Stimulated activated naive CD8-positive, alpha-beta T cell treated with anti-CD3 and anti-CD28 coated beads, Interleukin-15, amount 100 ng/mL, for 72 hours (primary cell): ENCODE measurements at places on chromosomes 7 and 10.

DNA sequence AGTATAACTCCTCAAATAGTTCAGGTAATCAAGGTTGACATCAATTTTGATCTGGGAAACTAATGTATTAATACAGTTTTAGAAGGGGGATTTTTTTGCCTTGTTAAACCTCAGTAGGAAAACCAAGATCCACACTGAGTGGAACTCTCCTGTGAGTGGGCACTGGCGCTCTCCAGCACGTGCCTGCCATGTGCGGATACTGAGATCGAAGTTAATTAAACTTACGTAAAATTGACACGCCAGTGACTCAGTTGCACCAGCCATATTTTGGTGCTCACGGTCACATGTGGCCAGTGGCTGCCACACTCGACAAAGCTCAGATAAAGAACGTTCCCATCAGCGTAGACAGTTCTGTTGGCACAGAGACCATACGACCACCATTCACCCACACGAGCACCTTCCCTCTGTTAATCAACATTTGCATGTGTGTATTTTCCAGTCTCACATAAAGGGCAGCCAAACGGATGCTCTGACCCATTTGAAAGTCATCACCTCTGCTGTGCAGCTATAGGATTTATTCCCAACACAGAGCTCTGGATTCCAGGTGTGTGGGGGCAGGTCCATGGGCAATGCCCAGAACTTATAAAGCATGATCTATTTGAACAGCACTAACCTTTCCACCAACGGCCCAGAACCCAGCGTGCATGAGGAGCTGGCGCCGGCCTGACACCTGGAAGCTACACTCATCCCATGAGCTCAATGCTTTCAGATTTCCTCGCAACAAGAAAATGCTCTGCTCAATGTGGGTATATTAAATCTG is 77.7 kb downstream of the VIPR2 start:
- DNase-seq: no peak

DNA sequence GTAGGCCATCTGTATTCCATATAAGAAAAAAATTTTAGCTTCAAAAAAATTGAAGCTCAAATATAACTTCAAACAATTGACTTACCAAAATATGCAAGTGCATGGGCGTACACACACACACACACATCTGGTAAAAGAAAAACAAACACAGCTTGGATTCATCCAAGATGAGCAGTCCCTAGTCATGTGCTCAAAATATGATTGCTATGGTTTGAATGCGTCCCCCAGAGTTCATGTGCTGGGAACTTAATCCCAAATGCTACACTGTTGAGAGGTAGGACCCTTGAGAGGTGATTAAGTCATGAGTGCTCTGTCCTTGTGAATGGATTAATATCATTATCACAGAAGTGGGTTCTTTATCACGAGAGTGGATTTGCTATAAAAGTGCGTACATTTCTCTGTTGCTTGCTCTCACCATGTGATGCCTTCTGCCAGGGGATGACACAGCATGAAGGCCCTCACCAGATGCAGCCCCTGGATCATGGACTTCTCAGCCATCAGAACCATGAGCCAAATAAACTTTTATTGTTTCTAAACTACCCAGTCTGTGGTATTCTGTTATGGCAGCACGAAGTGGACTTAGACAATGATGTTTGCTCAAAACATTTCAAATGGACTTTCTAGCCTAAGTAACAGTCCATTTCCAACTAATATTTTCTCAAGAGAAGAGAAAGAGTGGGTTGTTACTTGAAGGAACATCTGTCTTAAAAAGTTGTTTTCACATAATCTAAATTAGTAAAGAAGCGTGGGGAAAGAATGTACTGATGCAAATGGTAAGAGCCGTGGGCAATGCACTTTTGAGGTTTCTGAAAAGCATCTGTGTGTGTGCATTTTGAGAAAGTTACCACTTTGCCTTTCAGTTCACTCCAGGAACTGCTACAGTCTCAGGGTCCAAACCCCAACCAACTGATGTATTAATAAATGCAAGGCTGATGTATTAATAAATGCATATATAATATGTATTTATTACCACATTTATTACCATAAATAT is 15.1 kb upstream of the SVIL start:
- no peak for DNase-seq

DNA sequence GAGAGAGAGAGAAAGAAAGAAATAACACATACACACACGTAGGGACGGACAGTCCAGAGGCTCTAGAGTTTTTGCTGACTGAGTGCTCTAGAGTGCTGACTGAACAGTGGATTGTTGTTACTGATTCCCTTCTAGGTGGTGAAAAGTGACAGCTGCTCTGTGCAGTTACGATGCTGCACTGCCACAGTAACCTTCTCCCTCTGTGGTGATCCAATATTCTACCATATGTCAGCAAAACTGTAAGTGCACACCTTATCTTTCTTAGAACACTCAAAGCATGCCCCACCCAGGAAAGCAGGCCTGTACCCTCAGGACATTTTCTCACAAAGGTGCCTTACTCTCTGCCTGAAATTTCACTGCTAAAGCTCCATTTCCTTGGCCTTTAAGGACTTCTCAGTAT is 1023.5 kb downstream of the TYW1 start:
- no peak for DNase-seq

DNA sequence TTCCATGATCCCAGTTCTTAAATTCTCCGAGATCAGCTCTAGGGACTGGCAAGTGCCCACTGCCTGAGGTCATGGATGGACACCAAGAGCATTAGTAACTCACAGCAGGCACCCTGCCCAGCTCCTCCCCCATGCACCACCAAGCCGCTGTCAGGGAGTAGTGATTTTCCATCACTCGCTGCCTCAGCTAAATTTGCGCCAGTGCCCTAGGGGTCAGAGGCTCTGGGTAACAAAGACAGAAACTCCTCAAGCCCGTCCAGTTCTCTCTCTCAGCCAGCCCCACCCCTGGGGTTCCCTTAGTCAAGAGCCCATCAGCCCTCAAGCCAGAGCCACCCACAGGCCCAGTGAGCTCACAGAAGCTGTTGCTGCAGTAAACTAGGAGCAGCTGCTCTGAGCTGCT is 30.0 kb downstream of the PAX2 start:
- no peak for DNase-seq

DNA sequence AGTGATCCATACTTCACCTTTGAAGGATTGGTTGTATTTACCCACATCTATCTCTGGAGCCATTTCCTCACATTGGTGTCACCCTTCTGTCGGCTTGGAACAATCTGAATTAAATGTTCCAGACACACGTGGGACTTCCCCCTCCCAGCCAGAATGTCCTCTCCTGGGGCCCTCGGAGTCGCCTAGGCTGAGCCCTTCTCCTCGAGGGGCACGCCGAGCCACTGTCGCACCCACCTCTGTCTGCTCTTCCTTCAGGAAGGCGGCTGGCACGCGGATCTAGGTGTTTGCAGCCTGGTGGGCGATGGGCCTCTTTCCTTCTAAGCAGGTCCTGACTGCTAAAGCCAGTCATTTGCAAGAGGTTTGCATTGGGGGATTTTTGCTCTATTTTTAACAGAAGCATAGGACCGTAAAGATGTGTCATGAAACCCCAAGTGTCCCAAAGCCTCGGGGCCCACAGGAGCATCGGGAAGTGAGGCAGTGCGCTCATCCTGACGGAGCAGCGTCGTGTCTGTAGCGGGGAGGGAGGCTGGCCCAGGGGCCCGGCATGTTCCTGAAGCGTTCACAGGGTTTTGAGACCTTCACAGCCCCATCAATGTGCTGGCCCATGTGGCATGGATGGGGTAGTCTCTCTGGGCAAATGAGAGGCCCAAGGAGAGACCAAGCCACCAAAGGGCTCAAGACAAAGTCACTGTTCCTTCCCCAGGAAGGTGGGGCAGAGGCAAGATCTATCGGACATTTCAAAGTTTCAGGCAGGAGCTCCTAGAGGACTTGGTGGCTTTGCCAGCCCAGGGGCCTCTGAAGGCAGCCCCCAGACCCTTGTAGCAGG is 86.7 kb downstream of the RGS10 start:
- DNase-seq: no peak

DNA sequence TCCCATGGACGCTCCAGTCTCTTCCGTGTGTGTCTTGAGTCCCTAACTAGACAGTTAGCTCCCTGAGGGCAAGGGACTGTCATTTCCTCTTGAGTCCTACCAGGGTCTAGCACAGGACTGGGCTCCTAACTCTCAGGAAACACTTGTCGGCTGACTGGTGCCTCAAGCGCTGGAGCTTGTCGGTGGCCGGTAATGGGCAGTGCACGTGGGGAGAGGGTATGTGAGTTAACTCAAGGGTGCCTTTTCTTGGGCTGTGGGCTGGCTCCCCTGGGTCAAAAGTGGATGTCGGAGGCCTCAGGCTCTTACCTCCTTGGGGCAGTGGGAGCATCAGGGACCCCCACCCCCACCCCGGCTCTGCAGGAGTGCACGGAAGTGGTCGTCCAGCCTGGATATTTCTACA is 32.9 kb downstream of the ZNF775 start:
- DNase-seq: no peak

- no peak for DNase-seq
These were observed 71.0 kb upstream of the GTF2I start for GRCh38 chr7:74586258-74587175.

DNA sequence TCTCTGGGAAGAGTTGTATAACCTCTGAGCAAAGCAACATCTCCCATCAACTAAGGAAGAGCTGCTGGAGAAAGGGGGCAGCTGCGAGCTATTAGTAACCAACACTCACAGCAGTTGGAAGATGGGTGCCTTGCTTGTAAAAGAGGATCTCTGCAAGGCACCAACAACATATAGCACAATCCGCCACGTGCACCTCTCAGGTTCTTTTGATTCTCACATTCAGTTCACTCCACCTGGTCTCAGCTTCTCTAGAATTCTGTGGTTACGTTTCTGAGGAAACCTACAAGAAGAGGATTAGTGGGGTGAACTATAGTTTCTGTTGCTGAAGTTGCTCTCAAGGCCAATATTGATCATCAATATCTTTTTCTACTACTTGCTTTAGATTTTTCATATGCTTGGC is 117.1 kb downstream of the RPS24 start:
- DNase-seq: no peak

DNA sequence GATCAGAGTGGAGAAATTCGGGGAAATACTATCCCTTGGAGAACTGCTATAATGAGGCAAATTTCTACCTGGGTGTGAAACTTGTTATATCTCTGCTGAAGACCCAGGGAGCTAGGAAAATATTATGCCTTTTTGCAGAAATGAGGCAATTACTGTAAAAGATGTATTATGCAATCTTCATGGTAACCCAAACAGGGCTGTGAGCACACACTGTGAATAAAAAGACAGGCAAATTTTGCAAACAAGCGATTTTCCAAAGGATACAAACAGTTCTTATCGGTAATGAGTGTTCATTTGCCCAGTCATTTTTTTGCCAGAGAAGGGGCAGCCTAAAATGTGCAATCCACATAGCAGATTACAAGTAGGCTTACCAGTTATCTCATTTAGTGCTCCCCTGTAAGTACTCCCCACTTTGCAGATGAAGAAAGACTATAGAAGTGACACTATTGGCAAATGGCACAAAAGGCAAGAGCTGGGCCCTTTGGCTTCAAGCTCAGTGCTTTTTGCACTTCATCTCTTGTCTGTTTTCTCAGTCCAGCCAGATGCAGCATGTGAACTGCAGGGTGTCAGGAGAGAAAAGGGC is 205.8 kb downstream of the HECW1 start:
- DNase-seq: no peak

- no peak for DNase-seq
These were observed 603.9 kb downstream of the PTPRN2 start for GRCh38 chr7:157983502-157984422.

DNA sequence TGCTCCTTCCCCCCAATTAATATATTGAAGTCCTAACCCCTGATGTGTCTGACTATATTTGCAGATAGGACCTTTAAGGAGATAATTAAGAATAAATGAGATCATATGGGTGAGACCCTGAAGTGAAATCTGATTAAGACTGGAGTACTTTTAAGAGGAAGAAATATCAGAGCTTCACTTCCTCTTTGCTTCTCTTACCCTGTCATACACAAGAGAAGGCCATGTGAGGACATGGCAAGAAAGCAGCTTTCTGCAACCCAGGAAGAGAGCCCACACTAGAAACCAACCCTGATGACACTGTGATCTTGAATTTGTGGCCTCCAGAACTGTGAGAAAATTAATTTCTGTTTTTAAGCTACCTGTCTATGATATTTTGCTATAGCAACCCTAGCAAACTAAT is 44.2 kb downstream of the JMJD1C start:
- no peak for DNase-seq

GRCh38 chr10:82377608-82378007 is 502.6 kb downstream of the NRG3 start:
- DNase-seq: no peak

DNA sequence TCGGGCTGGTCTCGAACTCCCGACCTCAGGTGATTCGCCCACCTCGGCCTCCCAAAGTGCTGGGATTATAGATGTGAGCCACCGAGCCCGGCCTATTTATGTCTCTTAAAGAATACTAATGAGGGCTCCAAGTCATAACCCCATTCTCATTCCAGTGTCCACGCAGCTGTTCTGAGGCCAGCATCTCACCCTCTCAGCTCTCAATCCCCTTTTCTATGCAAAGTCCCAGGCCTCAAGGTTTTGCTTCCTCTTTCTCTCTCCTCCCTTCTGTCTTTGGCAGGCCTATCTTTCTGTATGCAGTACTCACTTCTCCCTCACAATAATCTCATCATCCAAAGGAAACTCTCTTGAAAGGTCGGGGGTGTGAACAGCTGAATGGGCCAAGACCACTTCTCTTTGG is 28.0 kb upstream of the VSIR start:
- no peak for DNase-seq

GRCh38 chr10:71647526-71648253 is 71.9 kb downstream of the C10orf105 start:
- DNase-seq: no peak

DNA sequence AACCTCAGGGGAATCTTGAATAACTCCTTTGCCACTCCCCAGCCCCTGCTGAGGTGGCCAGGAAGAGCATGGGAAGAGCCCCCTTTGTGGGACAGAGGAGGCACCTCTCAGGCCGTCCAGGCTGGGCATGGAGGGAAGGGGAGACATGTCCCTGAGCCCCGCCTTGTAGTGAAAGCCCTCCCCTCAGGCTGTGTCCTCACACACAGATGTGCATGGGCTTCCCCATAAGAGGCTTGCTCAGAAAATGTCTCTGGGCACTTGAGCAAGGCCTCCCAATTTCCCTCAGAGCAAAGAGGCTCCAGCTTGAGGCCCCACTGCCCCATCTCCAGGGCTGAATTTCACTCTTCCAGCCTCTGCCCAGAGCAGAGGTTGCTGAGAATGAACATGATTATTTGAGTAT is 3.8 kb downstream of the TMEM72 start:
- no peak for DNase-seq
